CD4-positive, alpha-beta T cell treated with Interleukin-2 at 100 ng/mL for 4 hours (primary cell): ENCODE measurements at places on chromosomes 11 and 22.
A peak's percentile ranks its signal among the peaks of the same experiment; 100 is the strongest.

GRCh38 chr11:10488121-10488933, 33.3 kb downstream of the AMPD3 start:
- no peak for DNase-seq

GRCh38 chr11:113397212-113397611, 9.6 kb downstream of the ANKK1 start:
- DNase-seq = no peak

DNA sequence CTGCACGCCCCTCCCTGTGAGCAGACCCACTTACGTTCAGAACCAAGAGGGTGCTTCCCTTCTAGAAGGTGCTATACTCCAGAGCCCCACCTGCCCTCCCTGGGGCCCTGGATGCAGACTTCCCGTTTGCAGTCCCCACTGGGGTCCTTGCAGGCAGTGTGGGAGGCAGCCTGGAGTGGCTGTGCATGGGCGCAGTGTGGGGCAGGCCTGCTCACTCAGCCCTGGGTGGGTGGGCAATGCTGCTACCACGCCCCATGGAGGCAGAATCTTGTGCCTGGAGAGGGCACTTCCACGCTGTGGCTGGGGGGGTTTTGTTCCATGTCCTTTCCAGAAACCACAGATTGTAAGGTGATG, 116.2 kb downstream of the KCNQ1OT1 start:
- DNase-seq = no peak

- no peak for DNase-seq
Measured at GRCh38 chr11:15591112-15591537, 476.4 kb downstream of the INSC start.

DNA sequence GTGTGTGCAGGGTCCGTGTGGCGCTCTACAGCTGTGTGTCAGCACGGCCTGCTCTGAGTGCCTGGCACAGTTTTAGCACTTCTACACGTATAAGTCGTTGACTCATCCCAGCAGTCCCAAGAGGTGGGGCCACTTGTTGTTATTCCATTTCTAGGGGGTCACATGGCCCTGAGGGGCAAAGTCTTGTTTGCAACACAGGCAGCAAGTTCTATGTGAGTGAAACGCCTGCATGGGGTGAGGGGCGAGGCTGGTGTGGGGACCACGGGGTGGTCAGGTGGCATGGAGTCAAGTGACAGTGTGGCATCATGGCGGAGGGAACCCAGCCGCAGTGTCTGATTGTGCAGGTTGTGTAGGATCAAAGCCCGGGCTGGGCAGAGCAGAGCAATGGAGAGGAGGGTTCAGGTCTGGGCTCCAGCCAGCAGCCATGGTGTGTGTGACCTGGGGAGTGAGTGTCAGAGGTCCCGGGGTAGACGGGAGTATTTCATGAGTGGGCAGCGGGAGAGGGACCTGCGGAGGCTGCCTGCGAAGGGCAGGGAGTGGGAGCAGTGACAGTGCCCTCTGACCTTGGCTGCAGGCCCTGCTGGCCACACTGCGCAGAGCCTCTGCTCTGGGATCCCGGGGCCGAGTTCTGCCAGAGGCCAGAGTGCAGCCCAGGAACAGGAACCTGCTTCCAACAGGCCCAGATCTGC, 27.9 kb downstream of the SHANK3 start:
- no peak for DNase-seq

DNA sequence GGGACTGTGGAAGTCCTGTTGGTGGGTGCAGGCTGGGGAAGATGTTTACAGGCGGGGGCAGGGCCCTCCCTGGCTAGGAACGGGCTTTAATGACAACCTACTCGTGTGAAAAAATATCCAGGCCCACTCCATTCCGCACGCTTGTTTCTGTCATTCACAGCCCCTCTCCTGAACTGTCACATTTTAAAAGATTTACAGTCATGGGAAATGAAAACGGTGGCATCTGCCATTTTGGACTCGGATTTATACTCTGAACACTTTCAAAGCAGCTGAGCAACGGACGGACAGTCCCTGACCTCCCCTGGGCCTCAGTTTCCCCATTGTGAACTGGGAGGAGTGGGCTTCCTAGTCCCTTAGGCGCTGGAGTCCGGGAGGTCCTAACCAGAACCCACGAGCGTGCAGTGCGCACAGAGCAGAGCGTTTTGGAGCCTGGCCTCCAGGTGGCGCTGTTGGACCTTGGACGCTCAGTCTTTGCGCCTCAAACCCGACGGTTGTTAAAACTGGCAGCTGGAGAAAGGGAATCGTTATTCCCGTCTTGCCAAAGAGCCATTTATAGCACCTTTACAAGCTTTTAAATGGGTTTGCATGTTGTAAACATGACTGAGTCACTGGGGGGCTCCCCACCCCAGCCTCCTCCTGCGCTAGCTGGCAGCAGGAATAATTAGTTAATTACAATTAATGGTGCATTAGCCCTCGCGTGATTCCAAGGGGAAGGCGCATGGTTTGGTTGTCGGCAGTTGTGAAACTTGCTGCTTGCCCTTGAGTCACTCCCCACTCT, 75.3 kb downstream of the FBLN1 start:
- DNase-seq = peak; percentile 69

DNA sequence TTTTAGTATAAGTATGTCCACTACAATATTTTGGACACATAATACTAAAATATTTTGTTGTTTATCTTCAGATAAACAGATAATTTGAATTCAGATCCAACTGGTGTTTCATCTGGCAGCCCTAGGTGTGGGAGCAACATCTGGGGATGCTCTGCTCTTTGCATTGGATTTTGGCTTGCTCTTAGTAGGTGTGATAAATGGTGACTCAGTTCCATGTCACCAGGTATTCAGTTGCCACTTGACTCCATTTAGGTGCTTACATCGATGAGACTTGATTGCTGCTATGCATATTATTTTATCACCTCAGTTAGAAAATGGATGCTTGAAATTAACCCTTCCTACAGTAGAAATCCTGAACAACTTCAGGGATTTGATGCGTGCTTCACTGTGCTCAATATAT, 13.3 kb upstream of the AMOTL1 start:
- DNase-seq = no peak

GRCh38 chr11:763549-764321, 13.6 kb downstream of the GATD1 start:
- no peak for DNase-seq

GRCh38 chr11:69443968-69444364, 37.5 kb upstream of the LINC01488 start:
- no peak for DNase-seq

DNA sequence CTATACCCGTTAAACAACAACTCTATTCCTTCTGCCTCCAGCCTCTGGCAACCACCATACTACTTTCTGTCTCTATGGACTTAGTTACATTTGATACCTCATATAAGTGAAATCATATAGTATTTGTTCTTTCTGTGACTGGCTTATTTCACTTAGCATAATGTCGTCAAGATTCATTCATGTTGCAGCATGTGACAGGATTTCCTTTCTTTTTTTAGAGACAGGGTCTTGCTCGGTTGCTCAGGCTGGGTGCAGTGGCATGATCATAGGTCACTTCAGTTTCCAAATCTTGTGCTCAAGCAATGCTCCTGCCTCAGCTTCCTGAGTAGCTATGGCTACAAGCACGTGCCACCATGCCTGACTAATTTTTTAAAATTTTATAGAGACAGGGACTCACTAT, 29.4 kb upstream of the SORL1 start:
- DNase-seq = no peak

DNA sequence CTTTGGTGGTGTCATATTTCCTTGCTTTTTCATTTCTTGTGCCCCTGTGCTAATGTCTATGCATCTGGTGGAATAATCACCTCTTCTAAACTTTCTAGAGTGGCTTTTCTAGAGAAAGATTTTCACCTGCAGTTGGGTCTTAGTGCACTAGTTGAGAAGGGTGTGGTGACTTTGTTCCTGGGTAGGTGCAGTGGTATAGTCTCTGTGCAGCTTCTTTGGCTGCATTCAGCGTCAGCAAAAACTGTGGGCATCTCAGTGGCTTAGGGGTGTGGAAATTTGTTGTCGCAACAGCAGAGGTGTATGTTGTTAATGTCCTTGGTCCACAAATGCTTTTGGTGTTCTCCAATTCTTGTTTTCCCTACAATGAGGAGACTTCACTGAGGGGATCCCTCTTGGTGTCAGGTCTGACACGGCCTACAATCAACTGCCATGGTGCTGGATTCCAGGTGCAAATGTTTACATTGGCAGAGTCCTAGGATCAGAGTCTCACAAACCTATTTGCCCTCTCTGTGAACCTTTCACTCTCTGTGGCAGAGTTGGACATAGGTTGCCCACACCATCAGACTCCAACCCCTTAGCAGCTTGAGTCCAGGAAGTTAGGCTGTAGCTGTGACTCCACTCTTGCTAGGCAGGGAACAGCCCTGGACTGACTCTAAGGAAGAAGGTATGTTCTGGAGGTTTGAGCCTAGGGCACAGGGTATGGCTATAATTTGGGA, 48.8 kb downstream of the GDPD4 start:
- DNase-seq = no peak

GRCh38 chr11:34476849-34477248, 36.7 kb downstream of the ELF5 start:
- no peak for DNase-seq

DNA sequence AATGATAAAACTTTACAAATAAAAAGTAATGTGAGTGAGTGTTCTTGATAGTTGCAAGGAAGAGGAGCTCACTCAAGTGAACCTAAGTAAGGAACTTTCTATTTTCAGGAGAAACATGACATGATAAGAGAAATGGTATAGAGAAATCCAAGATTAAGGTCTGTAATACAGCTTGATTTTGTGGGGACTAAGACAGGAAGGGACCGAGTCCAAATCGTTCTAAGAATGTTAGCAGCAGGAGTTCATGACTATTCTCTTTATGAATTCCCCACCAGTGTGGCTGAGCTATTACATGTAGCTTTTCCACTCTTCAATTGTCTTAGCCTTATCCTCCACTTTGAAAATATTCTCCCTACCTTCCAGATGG, 698.6 kb upstream of the ARHGAP42 start:
- no peak for DNase-seq

DNA sequence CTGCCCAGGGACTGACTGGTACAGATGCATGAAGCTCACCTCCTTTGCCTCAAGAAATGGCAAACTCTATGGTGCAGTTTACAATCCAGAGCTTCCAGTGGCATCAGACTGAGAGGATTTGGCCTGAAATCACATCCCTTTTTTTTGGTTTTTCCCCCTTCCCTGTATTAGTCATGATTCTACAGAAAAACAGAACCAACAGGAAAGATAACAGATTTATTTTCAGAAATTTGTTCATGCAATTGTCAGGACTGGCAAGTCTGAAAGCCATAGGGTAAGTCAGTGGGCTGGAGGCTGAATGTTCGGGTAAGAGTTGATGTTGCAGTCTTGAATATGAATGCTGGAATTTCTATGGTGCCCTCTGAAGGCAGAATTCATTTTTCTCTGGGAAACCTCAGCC, 12.0 kb upstream of the ZDHHC13 start:
- no peak for DNase-seq

DNA sequence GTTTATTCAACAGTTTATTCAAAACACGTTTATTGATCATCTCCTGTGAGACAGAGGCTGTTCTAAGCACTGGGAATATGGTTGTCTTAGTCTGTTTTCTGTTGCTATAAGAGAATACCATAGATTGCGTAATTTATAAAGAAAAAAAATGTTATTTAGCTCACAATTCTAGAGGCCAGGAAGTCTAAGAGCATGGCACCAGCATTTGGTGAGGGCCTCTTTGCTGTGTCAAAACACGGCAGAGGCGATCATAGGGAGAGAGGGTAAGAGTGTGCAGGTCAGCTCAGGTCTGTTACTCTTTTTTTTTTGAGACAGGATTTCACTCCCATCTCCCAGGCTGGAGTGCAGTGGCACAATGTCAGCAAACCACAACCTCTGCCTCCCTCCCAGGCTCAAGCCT, 5.2 kb upstream of the IL17RA start:
- DNase-seq = no peak

DNA sequence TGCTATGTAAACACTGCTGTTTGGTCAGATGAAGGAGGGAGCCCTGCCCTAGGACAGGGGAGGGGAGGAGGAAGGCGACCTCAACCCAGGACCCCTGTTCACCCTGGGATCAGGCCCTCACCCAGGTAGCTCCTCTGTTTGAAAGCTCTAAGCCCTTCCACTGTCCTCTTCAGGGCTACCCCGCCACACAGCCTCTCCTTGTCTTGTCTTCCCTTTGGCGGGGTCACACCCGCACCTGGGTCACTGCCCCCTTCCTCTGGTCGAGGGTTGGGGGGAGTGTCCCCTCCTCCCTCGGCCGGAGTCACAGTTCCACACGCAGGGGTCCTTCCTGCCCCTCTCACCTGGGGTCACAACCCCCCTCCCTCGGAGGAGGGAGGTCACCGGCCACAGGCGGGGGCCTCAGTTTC, 463 bp upstream of the PTPMT1 start:
- DNase-seq = no peak

DNA sequence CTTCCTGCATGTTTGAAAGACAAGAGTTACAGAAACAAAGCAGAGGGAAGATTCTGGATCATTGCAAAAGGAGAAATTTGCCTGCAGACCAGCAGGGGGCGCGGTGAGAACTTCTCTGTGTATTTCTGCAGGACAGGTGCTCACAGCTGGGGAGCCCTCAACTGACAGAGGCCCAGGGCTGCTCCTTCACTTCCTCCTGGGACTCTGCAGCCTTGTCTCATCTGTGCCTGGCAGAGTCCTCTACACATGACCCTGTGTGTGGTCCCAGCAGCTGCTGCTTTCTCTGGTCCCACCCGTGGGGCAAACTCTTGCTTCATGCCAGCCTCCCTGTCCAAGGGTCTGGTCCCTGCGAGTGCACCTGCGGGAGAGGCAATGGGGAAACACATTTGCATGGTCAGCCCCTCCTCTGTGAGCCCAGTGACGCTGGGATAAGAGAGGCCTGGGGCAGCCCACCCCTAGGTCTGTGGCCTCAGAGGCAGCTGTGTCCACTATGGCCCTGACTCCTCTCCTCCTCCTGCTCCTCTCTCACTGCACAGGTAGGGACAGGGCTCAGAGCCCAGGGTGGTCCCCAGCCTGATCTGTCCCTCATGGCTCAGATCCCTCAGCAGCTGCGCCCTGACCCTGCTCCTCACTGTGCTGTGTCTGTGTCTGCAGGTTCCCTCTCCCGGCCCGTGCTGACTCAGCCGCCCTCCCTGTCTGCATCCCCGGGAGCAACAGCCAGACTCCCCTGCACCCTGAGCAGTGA, 43.2 kb upstream of the VPREB1 start:
- DNase-seq = no peak

DNA sequence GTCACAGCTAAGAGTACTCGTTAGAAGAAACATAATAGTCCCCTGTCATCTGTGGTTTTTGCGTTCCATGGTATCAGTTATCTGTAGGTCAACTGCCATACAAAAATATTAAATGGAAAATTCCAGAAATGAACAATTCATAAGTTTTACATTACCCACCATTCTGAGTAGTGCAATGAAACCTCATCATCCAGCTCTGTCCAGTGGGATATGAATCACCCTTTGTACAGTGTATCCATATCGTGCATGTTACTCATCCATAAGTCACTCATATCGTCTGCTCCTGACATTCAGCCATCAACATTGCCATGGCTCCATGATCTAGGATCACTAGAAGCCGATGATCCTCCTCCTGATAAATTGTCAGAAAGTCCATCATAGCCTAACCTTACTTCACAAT, 174.9 kb upstream of the C11orf87 start:
- DNase-seq = no peak

GRCh38 chr11:65160643-65161042, 9.4 kb upstream of the SPDYC start:
- no peak for DNase-seq
